ENCODE measurements at places on chromosomes 7 and 10.

- DNase-seq, result no peak
Measured at GRCh38 chr7:35647171-35647574, 47.8 kb downstream of the HERPUD2 start.

DNA sequence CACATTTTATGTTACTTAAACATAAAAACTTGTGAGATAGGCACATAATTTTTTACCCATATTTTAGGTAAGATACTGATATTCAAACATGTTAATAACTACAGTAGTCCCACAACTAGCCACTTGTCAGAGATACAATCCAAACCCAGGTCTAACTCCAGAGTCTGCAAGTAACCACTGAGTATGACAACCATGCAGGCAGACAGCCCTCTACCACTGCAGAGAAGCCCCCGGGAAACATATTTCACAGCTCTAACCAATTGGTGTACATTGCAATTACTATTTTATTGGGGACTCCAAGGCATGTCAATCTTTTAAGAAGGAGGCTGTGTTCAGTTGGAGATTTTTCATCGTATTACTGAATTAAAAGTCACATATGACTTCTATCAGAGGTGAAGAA is 107.2 kb upstream of the FAM133B start:
- no peak for DNase-seq

DNA sequence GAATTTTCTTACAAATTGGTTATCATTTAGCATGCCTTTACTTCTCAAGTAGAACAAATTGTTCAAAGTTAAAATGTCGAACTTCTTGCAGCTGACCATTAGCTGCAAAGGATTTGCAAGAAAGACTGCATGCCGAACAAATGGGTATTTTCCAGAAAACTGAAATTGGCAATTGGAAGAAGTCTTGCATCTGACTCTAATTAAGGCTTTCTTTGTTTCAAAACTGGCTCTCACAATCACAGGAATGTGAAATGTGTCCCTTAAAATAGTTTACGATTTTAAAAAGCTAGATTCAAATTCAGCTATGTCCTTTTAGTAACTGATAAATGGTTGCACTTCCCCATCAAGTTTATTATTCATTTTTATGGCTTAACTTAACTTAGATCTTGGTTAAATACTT is 207.9 kb downstream of the ARL4A start:
- DNase-seq, result no peak

- DNase-seq, result no peak
Measured at GRCh38 chr10:6607182-6607581, 27.1 kb upstream of the PRKCQ start.

DNA sequence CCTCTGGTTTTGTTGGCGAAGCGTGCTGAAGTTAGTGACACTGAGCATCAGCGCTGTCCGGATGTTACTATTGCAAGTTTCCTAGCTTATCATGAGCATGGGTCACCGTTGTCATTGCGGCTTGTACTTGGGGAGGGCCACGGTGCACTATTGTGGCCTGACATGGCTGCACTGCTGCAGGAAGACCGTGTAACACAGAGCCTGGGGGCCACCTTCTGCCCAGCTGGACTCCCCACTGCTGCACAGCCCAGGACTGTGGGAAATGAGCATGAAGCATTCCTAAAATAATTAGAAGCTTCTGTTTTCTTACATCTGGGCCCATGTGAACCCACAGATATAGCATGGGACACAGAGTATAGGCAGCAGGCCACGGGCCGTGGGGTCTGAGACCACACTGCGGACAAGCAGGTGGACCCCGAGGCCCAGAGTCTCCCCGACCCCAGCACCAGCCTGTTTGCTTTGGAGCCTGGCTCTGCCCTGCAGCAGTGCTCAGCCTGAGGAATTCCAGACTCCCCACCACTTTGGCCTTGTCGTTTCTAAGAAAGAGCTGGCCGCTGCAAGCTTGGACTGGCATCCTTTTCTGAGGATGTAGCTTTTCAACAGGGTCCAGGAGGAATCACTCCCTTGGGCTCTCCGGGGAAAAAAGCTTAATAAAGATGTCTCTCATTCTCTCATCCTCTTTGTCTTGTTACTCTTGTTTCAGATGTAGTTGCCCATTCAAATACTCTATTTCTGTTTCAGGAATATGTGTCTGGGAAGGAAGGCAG is 179.2 kb downstream of the CCDC3 start:
- no peak for DNase-seq

DNA sequence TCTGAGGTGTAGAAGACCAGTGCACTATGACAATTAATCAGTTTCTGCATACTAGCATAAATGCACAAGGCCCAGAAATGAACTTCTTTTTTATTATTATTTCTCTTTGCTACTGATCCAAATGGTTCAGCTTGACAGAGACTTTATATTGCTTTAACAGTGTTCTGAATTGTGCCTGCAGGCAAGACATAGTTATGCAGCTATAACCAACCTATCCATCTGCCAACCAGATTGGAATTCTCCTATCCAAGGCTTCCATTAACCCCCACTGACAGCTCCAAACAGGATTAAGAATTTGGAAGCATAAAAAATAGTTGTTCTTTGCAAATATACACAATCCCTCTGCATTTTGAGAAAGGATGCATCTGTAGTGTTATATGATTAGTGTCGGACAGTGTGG is 98.2 kb downstream of the BTRC start:
- DNase-seq, result no peak

DNA sequence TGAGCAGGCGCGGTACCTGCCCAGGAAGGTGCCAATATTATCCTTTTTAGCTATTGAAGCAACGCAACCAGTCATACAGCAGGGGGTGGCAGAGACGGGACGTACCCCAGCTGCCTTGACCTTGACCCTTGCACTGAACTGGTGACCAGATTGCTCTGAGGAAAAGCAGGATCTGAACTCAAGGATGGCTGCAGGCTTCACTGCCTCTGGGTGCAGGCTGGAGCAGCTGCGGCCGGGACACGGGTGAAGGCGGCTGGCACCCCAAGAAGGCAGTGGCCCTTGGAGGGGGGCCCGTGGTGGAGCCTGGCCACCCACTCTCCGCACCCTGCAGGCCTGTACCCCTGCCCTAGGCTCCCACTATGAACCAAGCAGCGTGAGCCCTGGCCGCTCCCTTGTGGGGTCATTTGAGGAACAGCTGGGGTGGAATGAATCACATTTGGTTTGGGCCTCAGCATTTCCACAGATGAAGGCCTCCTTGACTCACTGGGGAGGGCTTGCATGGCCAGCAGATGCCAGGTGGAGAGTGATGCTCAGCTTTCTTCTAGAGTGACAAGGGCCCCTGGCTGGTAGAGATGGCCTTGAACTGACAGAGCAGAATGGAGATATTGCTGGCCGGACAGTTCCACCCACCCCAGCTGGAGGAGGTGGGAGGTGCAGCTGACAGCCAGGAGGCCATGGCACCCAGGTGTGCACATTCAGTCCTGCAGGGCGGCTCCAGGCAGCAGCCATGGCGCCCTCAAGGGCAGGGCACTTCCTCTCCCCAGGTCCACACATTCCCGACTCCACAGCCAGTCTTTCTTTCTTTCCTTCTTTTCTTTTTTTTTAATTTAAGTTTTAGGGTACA is 218.7 kb downstream of the WDR37 start:
- DNase-seq, result no peak

DNA sequence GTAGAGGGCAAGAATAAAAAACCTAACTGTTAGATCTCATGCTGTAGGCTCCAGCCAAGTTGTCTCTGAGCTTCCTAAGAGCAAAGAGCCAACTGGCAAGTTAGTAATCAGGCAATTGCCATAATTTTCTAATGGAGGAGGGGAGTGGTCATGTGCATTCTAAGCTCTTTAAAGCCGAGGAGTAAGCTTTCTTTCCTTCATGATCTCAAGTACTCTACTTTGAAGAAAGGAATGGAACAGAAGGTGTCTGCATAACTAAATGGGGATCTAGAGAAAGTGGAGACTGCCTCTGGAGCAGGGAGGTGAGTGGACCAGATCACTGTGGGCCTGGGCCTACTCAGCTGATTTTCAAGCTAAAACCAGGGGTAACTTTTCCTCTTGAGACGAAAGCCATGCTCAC is 37.7 kb upstream of the TOMM7 start:
- DNase-seq, result no peak

GRCh38 chr7:75040512-75040911 is 33.1 kb downstream of the RCC1L start:
- DNase-seq, result no peak

DNA sequence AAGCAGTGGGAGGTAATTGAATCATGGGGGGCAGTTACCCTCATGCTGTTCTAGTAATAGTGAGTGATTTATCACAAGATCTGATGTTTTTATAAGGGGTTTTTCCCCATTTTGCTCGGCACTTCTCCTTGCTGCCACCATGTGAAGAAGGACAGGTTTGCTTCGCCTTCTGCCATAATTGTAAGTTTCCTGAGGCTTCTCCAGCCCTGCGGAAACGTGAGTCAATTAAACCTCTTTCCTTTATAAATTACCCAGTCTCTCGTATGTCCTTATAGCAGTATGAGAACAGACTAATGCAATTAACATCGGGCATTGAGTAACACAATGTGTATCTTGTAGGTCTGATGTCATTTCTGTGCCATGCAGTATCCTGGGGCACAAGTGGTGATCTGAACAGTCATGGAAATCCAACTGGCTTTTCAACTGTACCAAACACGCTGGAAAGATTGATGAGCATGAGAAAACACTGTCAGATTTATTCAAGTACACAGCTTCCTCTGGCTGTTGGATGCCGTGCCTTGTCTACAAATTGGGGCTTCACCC is 208.6 kb upstream of the KIAA1217 start:
- no peak for DNase-seq

DNA sequence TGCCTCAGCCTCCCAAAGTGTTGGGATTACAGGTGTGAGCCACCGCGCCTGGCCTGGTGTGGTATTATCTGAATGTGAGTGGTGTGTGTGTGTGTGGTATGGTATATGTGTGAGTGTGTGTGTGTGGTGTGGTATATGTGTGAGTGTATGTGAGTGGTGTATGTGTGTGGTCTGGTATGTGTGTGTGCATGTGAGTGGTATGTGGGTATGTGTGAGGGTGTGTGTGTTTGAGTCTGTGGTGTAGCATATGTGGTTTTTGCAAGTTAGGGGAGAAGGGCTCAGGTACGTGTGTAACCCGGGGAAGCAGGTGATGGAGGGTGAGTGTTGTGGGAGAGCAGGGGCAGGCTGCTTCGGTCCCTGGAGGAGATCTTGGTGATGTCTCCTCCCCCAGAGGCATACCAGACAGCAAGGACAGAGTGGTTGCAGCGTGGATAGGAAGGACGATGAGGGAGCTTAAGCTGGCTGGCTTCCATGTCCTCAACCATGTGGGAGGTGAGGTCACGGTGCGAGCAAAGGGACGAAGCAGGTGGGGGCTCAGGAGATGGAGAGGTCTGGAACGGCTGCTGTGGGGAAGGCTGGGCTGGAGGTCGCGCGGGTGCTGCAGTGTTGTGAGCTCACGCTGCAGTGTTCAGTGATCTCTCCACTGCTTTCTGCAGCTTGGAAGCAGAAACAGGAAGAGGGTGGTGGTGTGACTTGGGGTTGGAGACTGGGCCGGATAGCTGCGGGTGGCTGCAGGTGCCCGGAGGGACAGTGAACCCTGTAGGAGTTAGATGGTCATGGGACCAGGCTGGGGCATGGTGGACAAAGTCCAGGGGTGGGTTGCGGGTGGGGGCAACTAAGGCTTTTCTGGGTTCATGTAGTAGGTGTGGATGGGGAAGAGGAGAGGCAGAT is 5.0 kb downstream of the ZYX start:
- no peak for DNase-seq

DNA sequence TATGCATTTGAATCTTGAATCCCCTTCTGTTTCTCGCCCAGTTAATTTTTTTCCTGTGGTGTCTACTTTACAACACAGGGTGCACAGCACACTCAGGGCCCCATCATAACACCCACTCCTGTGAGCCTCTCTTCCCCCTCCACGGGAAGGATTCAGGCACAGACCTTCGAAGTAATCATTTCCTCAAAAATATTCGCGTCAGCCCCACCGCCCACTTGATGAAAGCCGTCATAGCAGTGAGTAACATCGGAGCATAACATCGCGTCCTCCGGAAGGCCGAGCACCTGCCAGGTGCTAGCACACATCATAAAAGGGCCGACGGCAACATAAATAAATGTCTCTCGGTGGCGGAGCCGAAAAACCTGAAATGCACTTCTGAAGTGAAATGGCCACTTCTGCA is 201.7 kb upstream of the ADARB2 start:
- no peak for DNase-seq

DNA sequence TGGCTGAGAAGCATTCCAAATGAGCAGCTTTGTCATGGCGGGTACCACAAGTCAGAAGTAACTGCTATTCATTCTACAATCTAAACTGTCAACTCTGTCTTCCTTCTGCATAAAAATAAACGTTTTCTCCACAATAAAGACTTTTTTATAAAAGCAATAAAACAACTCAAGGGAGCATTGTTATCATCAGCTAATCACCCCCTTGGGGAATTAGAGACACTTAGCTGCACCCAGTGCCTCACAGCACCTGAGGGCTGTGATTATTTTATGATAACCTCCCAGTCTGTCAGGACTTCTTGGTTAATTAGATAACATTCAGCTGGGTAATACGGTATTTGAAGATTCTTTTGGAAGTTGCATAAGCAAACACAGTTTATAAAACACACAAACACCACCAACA is 155.6 kb downstream of the PPP1R3A start:
- no peak for DNase-seq

DNA sequence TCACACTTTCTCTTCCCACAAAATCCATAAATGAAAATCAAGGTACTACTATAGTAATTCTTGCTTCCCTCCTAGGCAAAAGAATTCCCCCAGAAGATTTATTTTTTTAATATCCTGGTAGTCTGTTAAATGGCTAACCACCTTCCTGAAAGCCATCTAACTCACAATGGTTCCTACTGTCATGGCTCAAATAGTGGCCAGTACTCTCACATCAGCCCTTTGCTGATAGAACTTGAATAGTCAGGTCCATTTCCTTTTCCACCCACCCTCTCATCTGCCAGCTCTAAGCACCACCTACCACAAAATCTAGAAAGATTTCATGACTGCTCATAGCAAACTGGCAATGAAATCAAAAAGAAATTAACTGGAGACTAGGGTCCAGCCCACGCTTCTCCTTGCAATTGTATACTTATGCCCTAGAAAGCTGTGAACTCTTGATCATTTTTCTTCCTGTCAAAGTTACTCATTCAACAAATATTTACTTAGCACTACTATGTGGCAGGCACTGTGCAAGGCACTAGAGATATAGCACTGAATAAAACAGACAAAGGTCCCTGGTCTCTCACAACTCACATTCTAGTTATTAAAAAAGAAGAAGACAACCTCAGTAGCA is 60.4 kb downstream of the ARMH3 start:
- DNase-seq, result no peak

DNA sequence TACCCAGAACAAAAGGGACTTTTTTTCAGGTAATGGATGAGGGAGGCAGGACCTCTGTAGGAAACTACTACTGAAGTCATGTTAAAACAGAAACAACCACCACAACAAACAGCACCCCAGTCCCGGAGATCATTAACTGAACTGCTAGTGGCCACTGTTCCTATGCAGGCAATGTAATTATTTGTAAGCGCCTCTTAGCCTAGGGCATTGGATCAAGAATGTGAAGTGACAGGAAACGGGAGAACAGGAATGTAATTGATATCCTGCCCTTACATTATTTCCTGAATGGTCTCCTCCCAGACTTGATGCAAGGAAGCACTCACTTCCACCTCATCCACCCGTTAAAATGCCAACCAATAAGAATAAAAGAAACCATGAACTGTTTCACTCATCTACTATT is 16.7 kb upstream of the GAD2 start:
- DNase-seq, result no peak
